ENCODE measurements at places on chromosomes 6 and 20. TPM values are rescaled to one million over a fixed set of nuclear protein-coding genes. Genes with fewer than 3 reads are reported as not detected.

The KCNS1 gene
- 1.6 TPM for total RNA-seq

The BEND6 gene
- 1.2 TPM for total RNA-seq

The EDEM2 gene
- total RNA-seq: 39.2 TPM

The CLDN20 gene
- total RNA-seq: not detected

The ASIP gene
- total RNA-seq: not detected

GRCh38 chr6:7541175-7542064 lies at the start of gene DSP:
TSS of gene DSP (plus strand) at chr6:7541671. CDS start at chr6:7541916, 245 bp downstream.
- peaks cover 65% of the 10 kb centered on the region for H3K27me3 ChIP-seq
- peak within 1 kb of the TSS; percentile 55 for H3K27ac ChIP-seq
- DNase-seq: peak; percentile 84
- peaks cover 20% of the 10 kb centered on the region for H3K4me1 ChIP-seq
- H3K36me3 ChIP-seq: no peaks in the 10 kb centered on the region
- peak within 1 kb of the TSS; percentile 61 for H3K4me3 ChIP-seq

DNA sequence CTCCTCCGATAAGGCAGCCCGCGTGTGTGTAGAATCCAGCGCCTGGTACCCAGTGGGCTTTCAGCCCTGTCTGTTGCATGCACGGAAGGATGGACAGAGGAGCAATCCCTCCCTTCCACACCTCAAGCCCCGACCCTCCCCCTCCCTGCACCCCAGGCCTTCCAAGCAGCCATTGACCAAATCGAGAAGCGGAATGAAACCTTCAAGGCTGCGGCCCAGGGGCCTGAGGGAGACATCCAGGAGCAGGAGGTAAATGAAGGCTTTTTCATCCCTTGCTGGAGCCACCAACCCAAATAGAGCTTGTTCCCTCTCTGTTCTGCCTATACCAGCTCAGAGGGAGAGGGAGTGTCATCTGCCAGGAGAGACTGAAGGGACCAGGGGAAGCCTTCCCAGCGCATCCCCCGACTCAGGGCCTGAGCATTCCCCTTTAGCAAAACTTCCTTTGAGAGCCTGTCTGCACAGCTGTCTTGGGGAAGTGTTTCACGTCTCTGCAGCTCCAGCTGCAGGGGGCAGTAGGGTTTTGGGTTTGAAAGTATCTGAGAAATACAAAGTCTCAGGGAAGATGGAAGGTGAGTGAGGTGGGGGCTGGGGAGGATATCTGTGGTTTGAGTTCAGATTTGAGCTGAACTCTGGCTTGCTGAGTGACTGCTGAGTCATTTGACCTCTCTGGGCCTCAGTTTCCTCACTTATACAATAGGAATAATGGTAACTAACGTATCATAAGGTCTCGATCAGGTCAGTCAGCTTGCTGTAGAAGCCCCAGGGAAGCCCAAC lies 16.1 kb downstream of the FGD2 start:
- H3K27ac ChIP-seq: no peak overlapping the region
- H3K4me1 ChIP-seq: no peaks in the 10 kb centered on the region
- no peak for DNase-seq
- no peaks in the 10 kb centered on the region for H3K27me3 ChIP-seq
- H3K4me3 ChIP-seq: no peak overlapping the region

DNA sequence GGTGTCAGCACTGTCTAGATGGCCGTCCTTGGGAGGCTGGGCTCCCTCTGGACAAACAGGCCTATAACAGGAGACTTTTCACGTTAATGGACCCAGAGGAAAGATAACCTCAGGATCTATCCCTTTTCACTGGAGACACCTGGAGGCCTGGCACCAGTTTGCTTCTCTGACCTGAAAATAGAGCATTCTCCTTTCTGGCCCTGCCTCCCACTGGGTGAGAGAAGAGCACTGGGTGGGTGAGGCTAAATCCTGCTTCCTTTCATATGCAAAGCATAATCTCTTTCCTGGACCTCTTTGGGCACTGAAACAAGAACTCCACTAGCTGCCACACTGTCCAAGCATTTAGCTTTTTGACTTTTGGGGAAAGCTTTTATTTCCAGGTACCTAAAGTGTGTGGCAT lies 78.3 kb downstream of the FOXO3 start:
- H3K27me3 ChIP-seq: no peaks in the 10 kb centered on the region
- H3K4me1 ChIP-seq: peaks cover 35% of the 10 kb centered on the region
- H3K27ac ChIP-seq: no peak overlapping the region
- H3K4me3 ChIP-seq: no peak overlapping the region

GRCh38 chr6:129619579-129620233 lies 90.3 kb downstream of the ARHGAP18 start:
- no peaks in the 10 kb centered on the region for H3K27me3 ChIP-seq
- H3K27ac ChIP-seq: no peak overlapping the region
- no peak overlapping the region for H3K4me3 ChIP-seq

- peaks cover 16% of the 10 kb centered on the region for H3K4me1 ChIP-seq
- peak; percentile 70 for DNase-seq
- H3K27me3 ChIP-seq: no peaks in the 10 kb centered on the region
- peak overlapping the region; percentile 77 for H3K4me3 ChIP-seq
- no peaks in the 10 kb centered on the region for H3K36me3 ChIP-seq
Measured at GRCh38 chr6:144215402-144215931, 65.2 kb downstream of the STX11 start.

DNA sequence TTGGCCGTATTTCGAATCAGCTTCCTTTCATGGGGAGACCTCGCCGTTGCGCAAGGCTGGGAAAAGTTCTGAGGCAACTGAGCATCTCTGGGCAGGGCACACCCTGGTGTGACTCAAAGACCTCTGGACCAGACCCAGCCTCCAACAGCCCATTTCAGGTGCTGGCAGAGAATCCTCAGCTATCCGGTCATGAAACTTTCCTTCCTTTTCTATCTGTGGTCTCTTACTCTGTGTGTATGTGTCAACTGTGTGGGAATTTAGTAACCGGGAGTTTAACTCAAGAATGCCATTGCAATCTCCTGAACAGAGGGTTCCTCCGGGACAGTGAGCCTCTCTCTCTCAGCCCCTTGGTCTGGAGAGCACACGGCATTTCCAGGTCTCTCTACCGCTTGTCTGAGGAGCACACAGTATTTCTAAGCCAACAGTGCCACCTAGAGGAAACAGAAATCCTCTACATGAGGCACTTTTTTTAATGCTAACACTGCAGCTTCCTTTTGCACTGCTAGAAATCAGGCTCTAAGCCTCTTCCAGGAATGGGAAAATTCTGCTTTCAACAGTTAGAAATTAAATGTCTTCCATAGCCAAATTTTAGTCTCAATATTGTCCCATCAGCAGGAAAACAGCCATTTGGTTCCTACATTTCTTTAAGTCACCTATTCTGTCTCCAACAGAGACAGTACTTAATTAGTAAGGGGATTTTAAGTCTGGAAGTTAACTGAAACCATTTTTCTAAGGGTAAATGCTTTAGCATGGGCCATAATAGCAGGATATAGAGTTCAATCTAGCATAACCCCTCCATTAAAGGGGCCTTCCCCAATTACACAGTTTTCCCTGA lies 32.7 kb downstream of the PLN start:
- no peaks in the 10 kb centered on the region for H3K27me3 ChIP-seq
- no peaks in the 10 kb centered on the region for H3K4me1 ChIP-seq
- no peak overlapping the region for H3K27ac ChIP-seq

GRCh38 chr6:97151601-97152000 lies 131.4 kb downstream of the MMS22L start:
- no peaks in the 10 kb centered on the region for H3K4me1 ChIP-seq
- no peak overlapping the region for H3K4me3 ChIP-seq
- H3K36me3 ChIP-seq: no peaks in the 10 kb centered on the region
- no peaks in the 10 kb centered on the region for H3K27me3 ChIP-seq
- no peak for DNase-seq
- no peak overlapping the region for H3K27ac ChIP-seq

GRCh38 chr6:109963598-109964170 lies 14.4 kb upstream of the GPR6 start:
- H3K4me1 ChIP-seq: no peaks in the 10 kb centered on the region
- no peaks in the 10 kb centered on the region for H3K27me3 ChIP-seq
- no peak for DNase-seq
- no peaks in the 10 kb centered on the region for H3K36me3 ChIP-seq

DNA sequence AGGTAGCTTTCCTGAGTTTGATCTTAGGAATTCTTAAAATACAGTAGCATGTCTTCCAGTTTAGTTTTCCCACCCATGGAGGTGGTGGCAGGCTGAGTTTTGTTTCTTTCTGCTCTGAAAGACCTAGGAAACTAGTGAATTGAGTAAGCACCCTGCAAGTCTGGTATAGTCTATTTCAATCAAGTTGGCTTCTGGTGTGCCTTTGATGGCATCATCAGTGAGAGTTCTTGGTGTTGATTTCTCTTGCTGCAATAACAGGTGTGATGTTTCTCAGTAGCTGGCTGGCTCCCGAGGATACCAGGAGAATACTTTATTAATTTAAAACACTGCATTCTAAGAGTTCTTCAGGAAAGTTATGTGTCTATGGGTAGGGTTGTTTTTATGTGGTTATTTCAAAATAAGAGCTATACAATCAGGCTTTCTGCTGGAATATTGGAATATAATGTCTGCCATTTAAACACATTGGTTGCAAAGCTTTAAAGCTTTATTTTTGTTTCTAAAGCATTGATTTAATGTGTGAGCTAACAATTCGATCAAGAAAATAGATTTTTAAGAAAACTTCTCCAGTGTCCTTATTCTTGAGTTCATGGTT lies 19.0 kb downstream of the VAPB start:
- no peak for DNase-seq
- no peaks in the 10 kb centered on the region for H3K36me3 ChIP-seq
- no peaks in the 10 kb centered on the region for H3K27me3 ChIP-seq
- H3K27ac ChIP-seq: no peak overlapping the region
- peaks cover 38% of the 10 kb centered on the region for H3K4me1 ChIP-seq
- no peak overlapping the region for H3K4me3 ChIP-seq

DNA sequence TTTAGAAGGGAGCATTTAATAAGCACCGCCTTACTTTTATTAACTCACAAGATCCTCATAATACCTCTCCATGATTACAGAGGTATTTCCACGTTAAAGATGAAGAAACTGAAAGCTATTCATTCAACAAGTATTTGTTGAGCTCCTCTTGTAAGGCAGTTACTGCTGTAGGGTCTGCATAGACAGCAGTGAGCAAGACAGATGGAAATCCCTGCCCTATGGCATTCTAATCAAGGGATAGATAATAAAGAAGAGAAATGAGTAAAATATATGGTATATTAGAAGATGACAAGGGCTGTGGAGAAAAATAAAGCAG lies 77.8 kb upstream of the CTNNBL1 start:
- no peak overlapping the region for H3K27ac ChIP-seq
- H3K27me3 ChIP-seq: peaks cover 3% of the 10 kb centered on the region
- H3K4me3 ChIP-seq: no peak overlapping the region
- no peaks in the 10 kb centered on the region for H3K4me1 ChIP-seq

DNA sequence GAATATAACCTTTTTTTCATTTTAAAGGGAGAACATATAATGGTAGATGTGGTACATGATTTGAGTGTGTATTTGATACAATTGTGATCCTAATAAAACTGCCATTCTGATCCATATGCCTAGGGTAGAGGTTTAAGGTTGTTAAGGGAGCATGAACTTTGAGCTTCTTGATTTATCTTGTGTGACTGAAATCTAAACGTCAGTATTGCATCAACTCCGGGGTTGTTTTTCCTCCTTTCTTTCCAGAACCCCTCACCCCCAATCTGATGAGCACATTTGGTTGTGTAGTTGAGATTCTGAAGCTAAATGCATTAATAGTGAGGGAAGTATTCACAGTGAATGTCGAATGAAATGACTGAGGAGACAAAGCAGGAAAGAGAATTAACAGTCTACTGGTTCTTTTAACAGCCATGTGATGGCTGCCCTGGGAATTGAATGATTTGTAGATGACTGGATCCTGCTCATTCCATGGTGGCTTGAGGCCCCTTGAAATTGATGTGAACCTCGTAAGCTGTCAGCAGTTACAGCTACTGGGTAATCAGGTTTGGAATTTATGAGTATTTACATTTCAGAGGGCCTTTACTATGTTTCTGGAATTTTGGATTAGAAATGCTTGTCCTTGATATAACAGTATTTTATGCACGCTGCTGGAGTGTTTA lies 44.8 kb downstream of the FARS2 start:
- no peak for DNase-seq
- H3K4me3 ChIP-seq: no peak overlapping the region
- H3K27me3 ChIP-seq: no peaks in the 10 kb centered on the region
- no peaks in the 10 kb centered on the region for H3K36me3 ChIP-seq
- no peak overlapping the region for H3K27ac ChIP-seq
- no peaks in the 10 kb centered on the region for H3K4me1 ChIP-seq

DNA sequence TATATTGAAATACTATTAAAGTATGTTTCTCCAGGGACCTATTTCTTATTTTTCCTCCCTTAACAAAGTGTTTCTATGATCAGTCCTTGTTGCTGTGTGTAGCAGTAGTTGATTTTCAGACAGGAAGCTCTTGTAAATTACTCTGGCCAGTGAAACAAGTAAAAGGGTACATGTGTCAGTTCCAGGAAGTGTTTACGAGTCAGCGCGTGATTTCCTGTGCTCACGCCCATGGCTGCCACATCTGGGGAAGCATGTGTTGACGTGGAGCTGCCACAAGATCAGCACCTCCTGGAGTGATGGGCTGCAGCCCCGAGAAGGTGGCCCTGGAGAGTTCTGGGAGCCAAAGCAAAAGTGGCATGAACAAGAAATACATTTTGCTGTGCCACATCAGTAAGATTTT lies 38.6 kb upstream of the GGTLC1 start:
- no peak overlapping the region for H3K4me3 ChIP-seq
- H3K27ac ChIP-seq: peak overlapping the region; percentile 63
- H3K36me3 ChIP-seq: no peaks in the 10 kb centered on the region

DNA sequence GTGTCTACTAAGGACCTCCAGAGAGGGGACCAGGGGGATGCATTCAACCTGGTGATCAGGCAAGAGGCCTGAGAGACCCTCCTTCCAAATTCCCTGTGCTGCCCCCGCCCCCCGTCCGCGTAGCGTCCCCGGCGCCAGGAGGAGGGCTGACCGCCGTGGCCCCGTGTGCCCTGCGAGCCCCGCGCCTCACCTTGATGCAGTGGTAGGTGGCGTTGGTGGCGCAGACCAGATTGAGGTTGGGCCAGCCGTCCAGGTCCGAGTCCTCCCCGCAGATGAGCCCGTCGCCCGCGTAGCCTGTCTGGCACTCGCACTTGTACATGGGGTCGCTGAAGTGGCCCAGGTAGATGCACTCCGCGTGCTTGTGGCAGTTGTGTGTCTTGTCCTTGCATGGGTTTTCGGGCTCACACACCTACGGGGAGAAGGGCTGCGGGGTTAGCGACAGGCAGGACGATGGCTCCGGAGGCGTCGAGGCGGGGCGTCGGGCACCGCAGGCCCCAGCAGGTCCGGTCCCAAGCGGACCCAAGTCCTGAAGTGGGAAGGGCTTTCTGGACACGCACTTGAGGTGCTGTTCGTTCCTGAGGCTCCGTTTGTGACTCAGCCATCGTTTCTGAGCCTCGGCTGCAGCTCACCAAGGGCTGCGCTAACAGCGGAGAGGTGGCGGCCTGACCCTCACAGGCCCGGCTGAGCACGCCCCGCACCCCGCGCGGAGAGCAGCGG lies 21.7 kb downstream of the THBS2 start:
- H3K27ac ChIP-seq: no peak overlapping the region
- no peaks in the 10 kb centered on the region for H3K4me1 ChIP-seq
- no peaks in the 10 kb centered on the region for H3K36me3 ChIP-seq
- no peak overlapping the region for H3K4me3 ChIP-seq
- DNase-seq: no peak
